ENCODE measurements at places on chromosomes 4 and X. TPM values are rescaled to one million over a fixed set of nuclear protein-coding genes. Genes with fewer than 3 reads are reported as not detected.

GRCh38 chrX:140346729-140347128, 158.1 kb downstream of the SOX3 start:
- H3K4me1 ChIP-seq = no peaks in the 10 kb centered on the region
- no peak for DNase-seq
- no peak overlapping the region for H3K27ac ChIP-seq
- no peaks in the 10 kb centered on the region for H3K27me3 ChIP-seq

- H3K4me1 ChIP-seq = peaks cover 4% of the 10 kb centered on the region
- H3K36me3 ChIP-seq = no peaks in the 10 kb centered on the region
- no peak overlapping the region for H3K4me3 ChIP-seq
- DNase-seq = no peak
- H3K27me3 ChIP-seq = no peaks in the 10 kb centered on the region
- H3K27ac ChIP-seq = no peak overlapping the region
Observed at GRCh38 chr4:38512840-38513239, 151.2 kb upstream of the KLF3 start.

DNA sequence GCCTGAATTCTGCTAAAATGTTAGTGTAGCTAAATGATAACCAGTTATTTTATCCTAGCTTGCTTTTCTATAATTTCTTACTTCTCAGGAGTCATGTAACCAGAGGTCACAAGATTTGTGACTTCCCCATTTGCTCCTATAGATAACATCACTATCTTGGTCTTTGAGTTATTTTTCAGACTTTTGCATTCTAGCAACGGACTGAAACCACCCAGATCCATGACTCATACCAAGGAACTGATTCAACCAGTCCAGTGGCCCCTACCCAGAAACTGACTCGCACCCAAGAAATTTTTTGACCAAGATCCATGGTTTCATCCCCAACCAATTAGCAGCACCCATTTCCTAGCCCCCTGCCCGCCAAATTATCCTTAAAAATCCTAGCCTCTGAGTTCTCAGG, 50.0 kb downstream of the IQCM start:
- H3K4me1 ChIP-seq = no peaks in the 10 kb centered on the region
- no peak overlapping the region for H3K27ac ChIP-seq

DNA sequence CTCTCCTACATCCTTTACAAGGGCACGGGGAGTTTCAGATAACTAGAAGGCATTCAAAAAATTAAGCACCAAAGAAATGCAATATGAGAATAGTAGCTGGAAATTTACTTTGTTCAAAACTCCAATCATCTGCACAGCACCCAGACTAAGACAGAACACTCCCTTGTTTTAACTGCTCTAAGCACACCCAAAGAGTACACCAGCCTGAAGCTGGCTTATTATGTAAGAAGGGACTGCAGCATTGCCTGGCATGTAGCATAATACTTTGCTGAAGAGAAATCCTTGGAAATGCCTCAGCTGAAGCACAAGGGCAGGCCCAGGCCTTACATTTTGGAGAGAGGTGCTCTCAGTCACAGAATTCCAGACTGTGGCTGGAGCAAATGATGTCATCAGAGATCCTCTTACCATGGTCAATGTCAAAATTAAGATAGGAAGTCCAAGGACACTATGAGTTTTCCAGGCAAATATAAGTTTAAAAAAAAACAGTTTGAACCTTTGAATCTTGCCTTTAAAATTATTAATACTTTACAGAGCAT, 14.8 kb downstream of the ARHGEF6 start:
- no peak overlapping the region for H3K4me3 ChIP-seq
- H3K4me1 ChIP-seq = no peaks in the 10 kb centered on the region
- DNase-seq = no peak
- H3K27me3 ChIP-seq = no peaks in the 10 kb centered on the region

Gene RBM3
- 183 TPM for total RNA-seq

GRCh38 chrX:113330416-113330815, 489.8 kb upstream of the AMOT start:
- no peaks in the 10 kb centered on the region for H3K36me3 ChIP-seq
- no peak overlapping the region for H3K27ac ChIP-seq
- no peaks in the 10 kb centered on the region for H3K4me1 ChIP-seq
- no peak for DNase-seq
- H3K27me3 ChIP-seq = no peaks in the 10 kb centered on the region

DNA sequence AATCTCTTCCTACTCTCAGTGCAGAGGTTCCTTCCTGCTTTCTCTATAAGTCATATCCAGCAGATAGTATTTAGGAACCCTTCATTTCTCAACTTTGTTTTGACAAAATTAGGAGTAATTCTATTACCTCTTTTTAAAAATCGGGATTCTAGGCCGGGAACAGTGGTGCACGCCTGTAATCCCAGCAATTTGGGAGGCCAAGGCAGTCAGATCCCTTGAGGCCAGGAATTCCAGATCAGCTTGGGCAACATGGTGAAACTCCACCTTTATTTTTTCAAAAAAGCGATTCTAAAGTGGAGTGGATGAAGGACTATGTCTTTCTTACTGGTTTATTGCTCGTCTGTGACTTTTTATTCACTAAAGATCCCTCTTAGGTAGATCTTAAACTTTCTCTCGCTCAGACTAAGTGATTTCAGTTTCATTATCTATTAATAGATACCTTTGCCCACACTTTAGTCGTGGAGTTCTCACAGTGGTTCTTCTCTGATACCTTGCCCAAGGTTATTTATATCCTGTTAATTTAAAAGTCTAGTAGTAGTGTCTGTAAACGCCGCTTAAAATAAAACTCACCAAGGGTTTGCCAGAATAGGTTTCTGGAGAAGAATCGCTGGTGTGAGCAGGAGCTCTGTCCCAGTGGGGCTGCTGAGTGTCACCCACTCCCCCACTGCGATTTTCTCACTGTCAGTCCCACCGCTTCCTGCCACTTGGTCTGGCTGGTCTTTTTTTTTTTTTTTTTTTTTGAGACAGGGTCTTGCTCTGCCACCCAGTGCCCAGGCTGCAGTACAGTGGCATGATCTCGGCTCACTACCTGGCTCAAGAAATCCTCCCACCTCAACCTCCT, 27.0 kb upstream of the TMEM131L start:
- DNase-seq = no peak
- peaks cover 31% of the 10 kb centered on the region for H3K4me1 ChIP-seq

DNA sequence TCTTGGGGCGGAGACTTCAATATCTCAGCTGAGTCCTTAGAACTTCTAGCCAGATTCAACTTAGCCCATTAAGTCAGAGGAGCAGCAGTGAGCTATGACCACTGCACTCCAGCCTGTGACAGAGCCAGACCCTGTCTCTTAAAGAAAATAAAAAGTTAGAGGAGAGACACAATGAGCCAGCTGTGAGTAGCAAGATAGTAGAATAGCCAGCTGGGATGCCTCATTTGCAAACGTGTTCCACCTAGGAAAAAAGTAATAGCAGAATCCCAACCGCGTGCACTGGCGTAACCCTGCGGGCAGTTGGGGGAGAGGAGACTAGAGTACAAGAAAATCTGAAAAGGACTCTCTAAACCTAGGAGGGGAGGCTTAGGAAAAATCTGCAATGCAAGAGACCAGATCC, 133.2 kb upstream of the ANXA3 start:
- H3K4me1 ChIP-seq = no peaks in the 10 kb centered on the region
- H3K4me3 ChIP-seq = no peak overlapping the region
- no peak overlapping the region for H3K27ac ChIP-seq
- no peaks in the 10 kb centered on the region for H3K36me3 ChIP-seq
- DNase-seq = no peak

DNA sequence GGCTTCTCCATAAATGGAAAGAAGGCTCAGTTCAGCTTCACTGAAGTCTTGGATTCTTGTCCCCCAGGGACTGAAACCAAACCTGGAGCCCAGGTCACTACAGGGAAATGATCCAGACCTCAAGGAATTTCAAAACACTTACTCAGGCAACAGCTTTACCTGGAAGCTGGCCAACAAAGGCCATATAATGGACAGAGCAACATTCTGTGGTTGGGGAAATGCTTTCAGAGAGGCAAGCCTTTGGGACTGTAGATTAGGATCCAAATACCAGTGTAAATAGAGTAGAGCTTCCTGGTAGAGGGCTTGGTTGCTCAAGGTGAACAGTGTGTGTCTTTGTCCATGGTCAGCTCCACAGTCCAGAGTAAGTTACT, 57.0 kb upstream of the PROM1 start:
- 0 out of 2 replicates have a peak, but pooled peaks cover 3% of the 10 kb centered on the region for H3K27me3 ChIP-seq
- no peak for DNase-seq
- H3K27ac ChIP-seq = no peak overlapping the region
- no peaks in the 10 kb centered on the region for H3K4me1 ChIP-seq

DNA sequence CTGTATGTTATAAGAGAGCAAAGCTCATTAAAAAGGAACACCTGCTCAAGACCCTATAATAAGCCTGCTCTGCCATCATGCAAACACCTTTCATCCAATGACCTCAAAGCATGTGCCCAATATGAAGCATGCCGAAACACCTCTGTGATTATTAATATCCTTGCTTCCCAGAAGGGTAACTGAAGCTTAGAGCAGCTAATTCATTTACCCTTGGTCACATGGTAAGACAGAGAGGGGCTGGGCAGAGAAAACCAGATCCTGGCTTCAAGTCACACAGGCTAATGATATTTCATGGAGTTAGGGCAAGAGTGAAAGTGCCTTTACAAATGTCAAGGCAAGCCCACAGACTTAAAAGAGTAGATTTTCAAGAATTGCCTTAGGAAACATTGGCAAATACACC, 5.6 kb downstream of the AMOT start:
- no peaks in the 10 kb centered on the region for H3K36me3 ChIP-seq
- H3K4me3 ChIP-seq = no peak overlapping the region
- no peak for DNase-seq
- no peaks in the 10 kb centered on the region for H3K27me3 ChIP-seq

GRCh38 chr4:97073194-97073593, 1070.1 kb downstream of the STPG2 start:
- H3K36me3 ChIP-seq = no peaks in the 10 kb centered on the region
- H3K4me1 ChIP-seq = no peaks in the 10 kb centered on the region
- no peak overlapping the region for H3K27ac ChIP-seq
- H3K27me3 ChIP-seq = no peaks in the 10 kb centered on the region

DNA sequence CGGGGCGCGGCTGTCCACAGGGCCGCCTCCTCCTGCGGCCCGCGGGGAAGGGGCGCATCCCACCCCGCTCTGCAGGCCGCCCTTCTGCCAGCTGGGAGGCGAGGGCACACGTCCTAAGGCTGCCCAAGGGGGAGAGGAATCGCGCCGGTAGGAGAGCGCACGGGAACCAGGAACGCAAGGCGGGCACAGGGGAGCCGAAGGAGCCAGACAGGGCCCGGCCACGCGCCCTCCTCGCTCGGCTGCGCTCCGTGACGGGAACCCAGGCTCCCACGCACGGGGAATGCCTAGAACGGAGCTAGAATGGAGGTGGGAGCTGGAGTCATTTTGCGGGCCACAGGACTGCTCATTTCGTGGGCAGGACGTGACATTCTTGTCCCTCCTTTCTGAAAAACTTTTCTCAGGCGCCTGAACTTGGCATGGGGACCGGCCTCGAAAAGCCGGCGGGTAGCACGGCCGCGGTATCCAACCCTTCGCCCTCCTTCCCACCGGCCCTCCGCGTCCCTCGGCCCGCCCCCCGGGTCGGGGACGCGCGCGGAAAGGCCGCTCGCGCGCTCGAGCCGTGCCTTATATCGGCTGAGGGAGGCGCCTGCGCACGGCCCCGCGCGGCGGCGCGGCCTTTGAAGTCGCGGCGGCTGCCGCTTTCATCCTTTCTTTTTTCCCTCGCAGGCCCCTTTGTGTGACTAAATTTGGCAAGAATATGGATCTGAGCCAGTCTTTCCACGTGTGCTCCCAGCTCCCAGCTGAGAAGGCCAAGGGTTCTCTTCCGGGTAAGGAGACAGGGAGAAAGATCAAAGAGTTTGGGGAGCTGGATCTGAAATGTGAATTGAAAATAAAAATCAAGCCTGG, 4.2 kb upstream of the LEF1 start:
- no peak overlapping the region for H3K4me3 ChIP-seq
- H3K36me3 ChIP-seq = no peaks in the 10 kb centered on the region
- H3K27me3 ChIP-seq = no peaks in the 10 kb centered on the region
- no peak overlapping the region for H3K27ac ChIP-seq
- no peaks in the 10 kb centered on the region for H3K4me1 ChIP-seq

DNA sequence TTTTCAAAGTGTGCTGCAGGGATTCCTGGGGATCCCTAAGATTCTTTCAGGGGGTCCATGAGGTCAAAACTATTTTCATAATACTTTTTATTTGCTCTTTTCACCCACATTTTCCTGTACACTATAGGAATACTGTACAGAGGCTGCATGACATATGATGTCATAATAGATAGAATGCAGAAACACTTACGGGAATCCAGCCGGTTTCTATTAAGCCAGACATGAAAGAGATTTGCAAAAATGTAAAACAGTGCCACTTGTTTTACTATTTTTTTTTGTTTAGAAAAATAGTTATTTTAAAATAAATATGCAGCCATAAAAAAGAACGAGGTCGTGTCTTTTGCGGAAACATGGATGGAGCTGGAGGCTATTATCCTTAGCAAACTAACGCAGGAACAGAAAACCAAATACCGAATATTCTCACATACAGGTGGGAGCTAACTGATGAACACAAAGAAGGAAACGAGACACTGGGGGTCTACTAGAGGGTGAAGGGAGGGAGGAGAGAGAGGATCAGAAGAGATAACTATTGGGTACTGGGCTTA, 5.0 kb downstream of the ZFX start:
- no peak overlapping the region for H3K4me3 ChIP-seq
- DNase-seq = no peak
- peaks cover 26% of the 10 kb centered on the region for H3K36me3 ChIP-seq

GRCh38 chr4:38333219-38333618, 330.8 kb upstream of the KLF3 start:
- no peak for DNase-seq
- no peaks in the 10 kb centered on the region for H3K27me3 ChIP-seq
- no peak overlapping the region for H3K4me3 ChIP-seq
- no peak overlapping the region for H3K27ac ChIP-seq
- peaks cover 3% of the 10 kb centered on the region for H3K4me1 ChIP-seq
- no peaks in the 10 kb centered on the region for H3K36me3 ChIP-seq

GRCh38 chr4:182831376-182831775, 85.8 kb downstream of the DCTD start:
- H3K27ac ChIP-seq = no peak overlapping the region
- H3K36me3 ChIP-seq = no peaks in the 10 kb centered on the region
- no peak for DNase-seq
- H3K4me3 ChIP-seq = no peak overlapping the region
- no peaks in the 10 kb centered on the region for H3K4me1 ChIP-seq

- no peaks in the 10 kb centered on the region for H3K36me3 ChIP-seq
- no peak overlapping the region for H3K27ac ChIP-seq
- no peak for DNase-seq
Observed at GRCh38 chrX:9483376-9483775, 18.5 kb downstream of the TBL1X start.

Gene RTL9
- not detected for total RNA-seq

DNA sequence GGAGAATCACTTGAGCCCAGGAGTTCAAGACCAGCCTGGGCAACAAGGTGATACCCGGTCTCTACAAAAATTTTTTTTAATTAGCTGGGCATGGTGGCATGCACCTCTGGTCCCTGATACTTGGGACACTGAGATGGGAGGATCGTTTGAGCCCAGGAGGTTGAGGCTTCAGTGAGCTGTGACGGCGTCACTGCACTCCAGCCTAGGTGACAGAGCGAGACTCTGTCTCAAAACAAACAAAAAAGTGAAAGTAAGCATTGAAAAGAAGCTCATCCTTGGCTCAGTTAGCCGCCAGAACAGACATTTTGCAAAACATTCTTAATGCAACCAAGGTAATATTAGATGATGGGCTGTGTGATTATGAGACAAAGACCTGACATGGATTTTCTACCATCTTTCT, 223.3 kb upstream of the VCX3A start:
- H3K4me1 ChIP-seq = peaks cover 59% of the 10 kb centered on the region
- H3K27me3 ChIP-seq = no peaks in the 10 kb centered on the region
- no peaks in the 10 kb centered on the region for H3K36me3 ChIP-seq
